ENCODE measurements at places on chromosomes 11 and 22. TPM values are rescaled to one million over a fixed set of nuclear protein-coding genes. Genes with fewer than 3 reads are reported as not detected.

Gene PRG3
- not detected for polyA plus RNA-seq

Gene NCF4
- 28.0 TPM for polyA plus RNA-seq

Gene HTR3A
- 1.5 TPM for polyA plus RNA-seq

Gene TBX1
- polyA plus RNA-seq, result 1.8 TPM

Gene NPAS4
- polyA plus RNA-seq, result not detected

- DNase-seq, result no peak
These were observed 150.2 kb upstream of the ARHGAP20 start for GRCh38 chr11:110862407-110862806.

GRCh38 chr11:63762654-63763495 is 5.7 kb downstream of the ZFTA start:
- peak; percentile 85 for DNase-seq

- no peak for DNase-seq
These were observed 3.1 kb downstream of the SLC25A22 start for GRCh38 chr11:794766-795633.

- peak; percentile 42 for DNase-seq
These were observed 34.6 kb upstream of the MN1 start for GRCh38 chr22:27836181-27836580.

DNA sequence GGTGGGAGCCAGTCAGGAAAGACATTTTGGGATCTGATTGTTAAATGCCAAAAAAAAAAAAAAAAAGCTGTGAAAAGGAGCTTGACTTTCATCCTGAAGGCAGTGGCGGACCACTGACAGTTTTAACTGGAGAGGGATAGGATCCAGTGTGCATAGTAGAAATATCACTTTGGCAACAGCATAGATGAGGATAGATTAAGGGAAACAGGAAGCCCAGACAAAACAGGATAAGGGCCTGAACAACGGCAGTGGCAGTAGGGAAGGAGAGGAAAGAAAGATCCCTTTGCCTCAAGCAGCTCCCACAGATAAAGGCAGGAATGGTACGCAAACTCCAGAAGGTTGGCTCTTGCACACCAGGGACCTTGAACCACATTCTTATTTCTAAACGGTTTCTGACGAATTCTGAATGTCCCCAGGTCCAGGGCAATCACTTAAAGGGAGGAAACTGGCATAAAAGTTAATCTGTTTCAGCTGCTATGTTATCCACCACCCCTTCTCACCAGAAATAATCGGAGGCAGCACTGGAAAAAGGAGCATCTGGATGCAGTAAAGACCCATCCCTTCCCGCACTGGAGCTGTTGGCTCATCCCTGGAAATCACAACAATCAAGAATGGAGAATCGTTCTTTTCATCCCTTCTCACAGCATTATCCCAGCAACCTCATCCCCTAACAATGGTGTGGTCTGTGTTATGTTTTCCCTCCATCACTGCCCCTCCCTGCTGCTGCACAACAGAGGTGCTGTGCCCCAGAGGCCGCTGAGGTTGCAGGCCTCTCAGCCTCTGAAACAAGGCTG is 99.1 kb downstream of the GAB2 start:
- DNase-seq, result no peak

- DNase-seq, result no peak
These were observed 127.9 kb upstream of the MTMR2 start for GRCh38 chr11:96051820-96052219.

GRCh38 chr11:66268952-66269905 is 790 bp downstream of the RAB1B start:
- DNase-seq, result no peak

DNA sequence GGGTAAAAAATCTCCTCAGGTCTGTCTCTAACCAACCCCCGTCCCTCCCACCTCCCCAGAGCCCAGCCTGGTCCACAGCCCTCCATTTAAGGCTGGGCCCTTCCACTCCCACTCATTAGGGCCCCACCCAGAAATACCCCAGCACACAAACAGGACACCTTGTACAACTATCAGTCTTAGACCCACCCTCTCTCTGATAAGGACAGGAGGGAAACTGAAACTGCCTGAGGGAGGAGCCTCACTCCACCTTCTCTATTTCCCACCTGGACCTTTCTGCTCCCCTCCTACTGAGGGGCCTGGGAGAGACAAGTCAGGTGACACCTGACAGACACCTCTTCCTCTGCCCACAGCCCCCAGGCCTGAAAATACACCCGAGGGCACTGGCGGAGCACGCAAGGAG is 90.2 kb downstream of the PLEKHA7 start:
- DNase-seq, result no peak

DNA sequence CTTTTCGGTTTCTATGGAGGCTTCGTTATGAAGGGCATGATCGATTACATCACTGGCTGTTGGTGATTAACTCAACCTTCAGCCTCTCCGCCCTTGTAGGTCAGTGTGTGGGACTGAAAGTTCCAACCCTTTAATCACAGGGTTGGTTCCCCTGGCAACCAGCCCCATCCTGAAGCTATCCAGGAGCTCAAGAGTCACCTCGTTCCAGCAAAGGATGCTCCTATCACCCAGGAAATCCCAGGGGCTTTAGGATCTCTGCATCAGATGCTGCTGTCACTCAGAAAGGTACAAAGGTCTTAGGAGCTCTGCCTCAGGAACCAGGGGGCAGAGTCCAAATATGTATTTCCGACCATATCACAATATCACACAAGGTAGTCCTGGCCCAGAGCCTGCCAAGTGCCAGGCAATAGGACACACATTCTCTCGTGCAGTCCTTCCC is 123.5 kb upstream of the PARVA start:
- DNase-seq, result no peak

Measured in sigmoid colon (tissue), 7 donors.